HS-27A (cell line): ENCODE measurements at places on chromosomes 1 and 21.

DNA sequence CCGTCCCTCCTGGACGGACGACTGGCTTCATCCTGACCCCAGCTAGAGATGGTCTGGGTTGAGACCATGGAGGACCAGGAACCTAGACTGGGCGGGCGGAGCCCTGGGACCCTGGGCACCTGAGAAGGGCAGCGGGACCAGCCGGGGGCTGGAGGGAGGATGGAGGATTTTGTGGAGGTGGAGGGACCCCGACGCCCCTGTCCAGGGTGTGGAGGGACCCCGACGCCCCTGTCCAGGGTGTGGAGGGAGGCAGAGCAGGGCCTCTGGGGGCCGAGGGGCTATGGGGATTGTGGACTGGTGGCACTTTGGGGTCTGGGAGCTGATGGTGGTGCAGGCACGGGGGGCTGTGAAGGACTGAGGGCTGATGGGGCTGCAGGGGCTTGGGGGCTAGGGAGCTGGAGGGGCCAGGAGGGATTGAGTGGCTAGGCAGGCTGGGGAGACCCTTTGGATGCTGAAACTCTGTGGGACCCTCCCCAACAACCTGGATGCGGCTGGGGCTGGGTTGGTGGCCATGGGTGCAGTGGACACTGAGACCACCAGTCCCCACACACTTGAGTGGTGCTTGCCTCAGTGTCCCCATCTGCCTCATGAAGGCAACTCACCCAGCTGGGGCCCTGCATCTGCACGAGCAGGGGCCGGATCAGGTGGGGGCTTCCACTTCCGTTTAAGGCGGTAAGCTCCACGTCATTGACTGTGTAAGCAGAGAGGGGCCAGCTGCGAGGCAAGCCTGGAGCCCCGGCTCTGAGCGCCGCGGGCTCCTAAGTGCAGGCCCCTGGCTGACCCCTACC, 7.4 kb downstream of the GJC2 start:
- no peak for DNase-seq

DNA sequence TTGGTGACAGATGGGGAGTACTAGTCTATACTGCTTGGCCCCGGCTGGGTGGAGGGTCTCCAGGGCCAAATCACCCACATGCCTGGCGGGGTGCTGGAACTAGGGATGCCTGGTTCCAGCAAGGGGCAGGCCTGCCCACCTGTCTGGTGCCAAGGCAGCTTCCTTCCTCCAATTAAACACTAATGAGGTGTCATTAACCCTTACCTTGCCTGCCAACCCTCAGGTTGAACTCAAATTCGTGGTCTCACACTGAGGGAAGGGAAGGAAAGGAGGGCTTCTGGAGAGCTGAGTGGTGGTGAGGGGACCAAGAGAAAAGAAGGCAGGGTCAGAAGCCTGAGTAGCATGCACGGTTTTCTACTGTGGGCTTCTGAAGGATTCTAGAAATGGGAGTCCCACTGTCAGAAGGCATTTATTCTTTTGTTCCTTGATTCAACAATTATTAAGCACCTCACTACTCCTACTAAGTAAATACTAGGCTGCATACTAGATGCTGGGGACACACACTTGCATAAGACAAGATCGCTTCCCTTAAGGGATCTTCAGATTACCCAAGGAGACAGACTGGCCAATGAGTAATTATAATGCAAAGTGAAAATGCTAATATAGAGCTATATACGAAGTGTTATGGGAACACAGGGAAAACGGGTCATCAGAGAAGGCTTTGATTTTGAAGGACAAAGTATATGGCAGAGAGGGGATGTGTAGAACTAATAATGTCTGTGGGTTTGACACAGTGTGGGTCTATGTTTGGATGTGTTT, 5.9 kb upstream of the EFNA3 start:
- DNase-seq, result no peak

GRCh38 chr1:219128957-219129356, 44.7 kb upstream of the LYPLAL1 start:
- no peak for DNase-seq

DNA sequence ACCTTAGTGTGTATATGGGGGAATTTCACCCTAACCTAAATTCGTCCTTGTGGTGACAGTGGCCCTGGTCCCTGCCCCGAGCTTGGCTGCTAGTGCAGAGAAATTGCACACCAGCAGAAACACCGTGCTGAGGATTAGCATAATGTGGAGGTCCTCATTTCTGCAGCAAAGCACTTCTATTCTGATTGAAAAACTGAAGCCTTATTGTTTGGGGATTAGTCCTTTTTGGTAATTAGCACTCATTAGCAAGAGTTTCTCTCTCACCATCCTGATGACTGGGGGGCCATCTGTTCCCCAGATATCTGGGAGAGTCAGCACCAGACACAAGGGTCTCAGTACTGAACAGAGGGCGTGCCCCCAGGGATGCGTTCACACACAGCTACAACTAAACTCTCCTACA, 55.2 kb downstream of the AJAP1 start:
- DNase-seq, result no peak

DNA sequence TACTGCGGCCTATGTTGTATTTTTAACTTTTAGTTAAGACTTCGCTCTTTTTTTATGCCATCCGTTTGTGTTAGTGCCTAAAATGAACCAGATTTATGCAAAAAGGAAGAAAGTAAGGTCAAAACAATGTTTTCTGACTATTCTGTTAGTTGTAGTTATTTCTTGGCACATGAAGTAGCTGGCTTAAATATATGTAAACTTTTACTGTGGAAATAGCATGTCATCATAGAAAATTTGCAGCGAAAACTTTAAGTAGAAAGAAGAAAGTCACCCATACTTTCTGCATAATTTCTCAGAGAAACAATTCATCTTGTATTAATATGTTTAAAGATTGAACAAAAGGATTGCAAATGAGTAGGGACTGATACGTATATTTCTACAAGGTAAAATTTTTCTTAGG, 106.4 kb downstream of the NEK7 start:
- no peak for DNase-seq
